LoVo (cell line): ENCODE measurements at places on chromosomes 11 and 22.

GRCh38 chr11:66614073-66614472, 2.4 kb upstream of the RBM14 start:
- no peak for DNase-seq

DNA sequence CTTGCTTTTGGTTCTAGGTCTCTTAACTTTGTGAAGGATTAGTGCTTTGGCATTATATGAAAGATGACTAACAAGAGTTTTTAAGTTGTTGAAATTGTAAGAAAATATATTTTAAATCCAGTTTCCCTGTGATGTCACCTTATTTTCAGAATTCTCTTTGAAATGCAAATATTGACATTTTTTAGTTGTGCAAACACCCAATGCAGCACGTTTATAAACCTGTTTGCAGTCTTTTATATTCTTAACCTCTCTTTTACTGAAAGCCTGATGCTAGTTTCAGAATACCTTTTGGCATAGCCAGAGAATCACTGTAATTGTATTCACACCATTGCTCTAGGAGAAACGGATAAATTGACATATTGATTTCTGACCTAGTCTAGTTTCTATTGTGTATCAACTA, 42.8 kb upstream of the SLC37A2 start:
- DNase-seq, result no peak

DNA sequence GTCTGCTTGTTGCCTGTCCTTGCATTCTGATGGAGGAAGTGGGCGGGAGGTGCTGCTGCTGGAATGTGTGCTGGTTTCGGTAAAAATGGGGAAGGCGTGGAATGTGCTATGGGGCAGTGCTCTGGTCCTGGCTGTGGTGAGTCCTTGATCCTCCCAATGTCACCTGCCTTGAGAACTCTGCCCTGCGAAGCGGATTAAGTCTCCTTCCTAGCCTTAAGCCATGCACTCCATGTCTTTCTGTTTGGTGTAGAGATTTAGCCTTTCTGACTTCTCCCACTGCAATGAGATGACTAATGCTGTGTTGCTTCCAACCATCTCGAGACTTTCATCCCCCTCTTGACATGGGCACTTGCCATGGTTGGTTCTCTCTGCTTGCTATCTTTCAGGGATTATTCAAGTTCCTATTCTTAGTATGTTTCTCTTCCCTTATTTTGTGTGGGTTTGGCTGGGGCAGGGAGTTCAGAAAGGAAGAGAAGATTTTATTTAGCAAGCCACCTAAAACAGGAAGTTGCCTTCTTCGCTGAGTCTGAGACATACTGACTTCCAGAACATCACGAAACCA, 687.9 kb downstream of the NTM start:
- DNase-seq, result no peak

DNA sequence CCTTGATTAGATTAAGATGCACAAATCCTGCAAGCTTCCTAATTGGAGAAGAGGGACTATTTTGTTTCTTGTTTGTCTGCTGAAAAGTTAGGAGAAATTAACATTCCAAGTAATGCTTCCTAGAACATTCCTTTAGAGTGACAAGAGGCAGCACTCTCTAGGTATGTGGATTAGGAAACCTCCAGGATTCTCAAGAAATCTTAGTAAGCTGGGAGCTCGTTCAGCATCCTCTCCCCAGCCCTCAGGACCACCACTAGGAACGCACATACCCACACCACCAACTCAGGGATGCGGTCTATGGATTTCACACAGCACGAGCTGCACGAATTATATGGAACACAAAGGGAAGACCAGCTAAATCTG, 52.9 kb downstream of the NCAPD3 start:
- DNase-seq, result no peak

GRCh38 chr11:115624065-115624464, 119.8 kb upstream of the CADM1 start:
- DNase-seq, result no peak

- DNase-seq, result no peak
These were observed 312.7 kb downstream of the NTM start for GRCh38 chr11:131683131-131683530.

DNA sequence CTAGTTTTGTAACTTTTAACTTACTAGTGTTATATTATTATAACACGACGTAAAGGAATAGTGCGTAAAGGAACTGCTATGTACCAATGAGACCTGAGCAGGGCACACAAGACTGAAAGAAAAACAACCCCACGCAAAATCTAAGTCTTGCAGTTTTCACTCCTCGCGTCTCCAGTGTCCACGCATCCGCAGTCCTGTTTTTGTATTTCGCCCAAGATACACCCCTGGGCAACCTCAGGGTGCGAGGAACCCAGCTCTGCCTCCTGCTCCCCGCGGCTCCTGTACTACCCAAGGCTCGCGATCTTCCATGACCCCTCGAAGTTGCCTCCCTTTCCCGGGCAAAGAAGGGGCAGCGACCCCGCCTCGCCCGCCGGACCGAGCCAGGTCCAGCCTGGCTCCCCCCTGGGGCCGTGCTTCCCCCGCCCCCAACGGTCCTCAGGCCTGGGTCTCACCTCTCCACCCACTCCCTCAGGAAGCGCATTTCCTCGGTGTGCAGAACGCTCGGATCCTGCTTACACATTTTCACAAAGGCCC, 393 bp downstream of the ST13 start:
- DNase-seq, result peak; percentile 7

DNA sequence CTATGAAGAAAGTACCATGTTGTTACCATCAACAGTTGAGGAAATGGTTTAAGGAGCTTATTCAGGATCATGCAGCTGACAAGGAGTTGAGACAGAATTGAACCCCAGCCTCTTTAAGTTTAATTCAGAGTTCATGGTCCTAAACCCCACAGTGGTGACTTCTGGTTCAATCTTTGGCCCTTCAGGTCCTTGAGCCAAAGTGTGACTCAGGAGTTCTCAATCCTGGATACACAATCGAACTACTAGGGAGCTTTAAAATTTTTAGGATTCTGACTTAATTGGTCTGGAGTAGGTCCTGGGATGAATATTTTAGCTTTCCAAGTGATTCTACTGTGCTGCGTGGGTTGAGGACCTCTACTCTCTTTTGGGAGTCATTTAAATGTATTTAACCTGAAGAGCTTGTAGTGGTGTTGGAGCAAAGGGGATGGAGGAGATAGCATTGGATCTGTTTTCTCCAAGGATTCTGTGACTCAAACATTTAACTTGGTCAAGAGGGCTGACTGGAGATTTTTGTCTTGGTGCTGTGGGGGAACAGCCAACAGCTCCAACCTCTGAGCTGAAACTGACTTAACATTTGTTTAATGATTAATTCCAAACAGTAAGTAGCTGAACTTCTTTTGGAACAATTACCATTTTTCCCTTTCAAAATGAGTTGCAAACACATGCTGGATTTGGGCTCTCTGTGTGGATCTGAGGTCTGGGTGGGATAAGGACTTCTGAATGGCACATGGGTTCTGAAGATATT, 80.1 kb downstream of the INSC start:
- no peak for DNase-seq

GRCh38 chr11:126432525-126432924, 77.0 kb downstream of the ST3GAL4 start:
- no peak for DNase-seq

DNA sequence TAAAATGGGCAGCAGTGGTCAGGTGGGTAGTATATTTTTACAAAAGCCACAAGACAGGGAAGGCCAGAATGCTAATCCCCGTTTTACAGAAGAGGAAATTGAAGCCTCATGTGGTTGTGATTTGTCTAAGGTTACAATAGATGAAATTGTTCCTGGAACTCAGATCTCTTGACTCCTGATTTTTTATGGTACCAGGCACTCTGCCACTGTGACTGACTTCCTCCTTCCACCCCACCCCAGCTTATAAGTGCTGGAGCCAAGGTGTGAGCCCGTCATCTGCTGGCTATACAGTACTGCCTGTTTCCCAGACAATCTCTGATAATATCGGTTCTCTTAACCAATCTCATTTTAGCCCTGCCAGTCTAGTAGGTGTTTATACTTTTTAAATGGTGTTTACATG, 1.9 kb downstream of the SLC5A1 start:
- peak; percentile 81 for DNase-seq

DNA sequence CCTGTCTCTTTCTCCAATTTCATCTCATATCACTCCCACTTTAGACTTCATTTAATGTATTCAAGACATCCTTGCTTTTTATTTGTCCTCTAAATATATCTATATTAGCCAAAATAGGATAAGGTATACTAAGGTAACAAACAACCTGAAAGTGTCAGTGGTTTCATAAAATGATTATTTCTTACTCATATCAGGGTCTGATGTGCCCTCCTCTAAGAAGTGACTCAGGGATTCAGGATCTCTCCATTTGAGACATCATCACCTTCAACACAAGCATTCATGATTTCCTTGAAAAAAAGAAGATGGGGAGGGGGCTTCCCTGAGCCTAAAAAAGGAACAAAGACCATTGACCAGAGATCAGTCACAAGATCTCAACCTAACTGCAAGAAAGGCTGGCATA, 131.4 kb upstream of the POU2AF2 start:
- DNase-seq, result no peak

DNA sequence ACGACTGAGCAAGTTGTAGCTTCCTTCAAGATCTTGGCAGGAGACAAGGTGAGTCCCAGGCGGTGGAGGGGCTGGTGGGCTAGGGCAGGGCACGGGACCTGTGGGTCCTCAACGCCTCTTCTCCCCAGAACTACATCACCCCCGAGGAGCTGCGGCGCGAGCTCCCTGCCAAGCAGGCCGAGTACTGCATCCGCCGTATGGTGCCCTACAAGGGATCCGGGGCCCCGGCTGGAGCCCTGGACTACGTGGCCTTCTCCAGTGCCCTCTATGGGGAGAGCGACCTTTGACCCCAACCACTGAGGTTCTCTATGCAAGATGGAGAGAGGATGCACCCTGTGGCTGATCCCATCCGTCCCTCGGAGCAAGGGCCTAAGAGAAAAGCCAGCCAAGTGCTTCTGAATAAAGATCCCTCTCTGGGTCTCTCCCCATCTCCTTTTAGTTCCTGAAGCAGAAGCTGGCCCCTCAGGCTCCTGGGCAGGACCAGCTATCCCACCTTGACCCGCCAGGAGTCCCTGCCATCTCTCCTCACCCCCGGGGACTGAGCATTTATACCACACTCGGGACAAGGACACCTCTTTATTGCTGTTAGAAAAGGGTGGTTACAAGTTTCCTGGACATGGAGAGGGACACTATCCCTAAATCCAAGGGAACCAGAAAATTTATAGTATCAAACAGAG, 5.4 kb downstream of the CTSF start:
- DNase-seq, result no peak
